Large intestine (tissue), 12 donors: ENCODE measurements at places on chromosomes 7 and 10. TPM values are rescaled to one million over a fixed set of nuclear protein-coding genes. Genes with fewer than 3 reads are reported as not detected.

DNA sequence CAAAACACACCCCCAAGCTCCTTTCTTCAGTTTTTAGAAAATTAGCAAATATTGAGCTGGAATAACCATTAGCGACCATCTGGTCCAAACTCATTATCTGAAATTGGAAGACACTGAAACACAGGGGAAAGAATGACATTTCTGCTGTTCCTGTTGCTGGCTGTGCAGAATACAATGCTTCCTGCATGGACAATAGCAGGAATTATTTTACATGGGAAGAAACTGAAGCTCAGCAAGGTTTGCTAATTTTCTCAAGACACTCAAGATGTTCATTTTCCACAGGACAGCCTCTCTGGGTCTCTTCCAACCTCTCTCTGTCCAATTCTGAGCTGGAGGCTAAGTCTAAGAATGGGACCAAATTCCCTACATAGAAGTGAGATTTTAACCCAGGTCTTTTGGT is 81.9 kb upstream of the TNS3 start:
- H3K4me3 ChIP-seq, result no peak overlapping the region
- H3K4me1 ChIP-seq, result peaks cover 24% of the 10 kb centered on the region
- no peaks in the 10 kb centered on the region for H3K27me3 ChIP-seq

GRCh38 chr10:80460399-80461207 is 6.5 kb downstream of the TSPAN14 start:
- no peak overlapping the region for H3K4me3 ChIP-seq
- peak; percentile 81 for DNase-seq
- peaks cover 81% of the 10 kb centered on the region for H3K4me1 ChIP-seq
- peak overlapping the region; percentile 50 for H3K27ac ChIP-seq

Gene CEP41
- 12.8 TPM for polyA plus RNA-seq

Gene ADK
- polyA plus RNA-seq, result 30.1 TPM

Gene PPP1R17
- not detected for polyA plus RNA-seq

Gene NKX2-3
- 22.1 TPM for polyA plus RNA-seq

GRCh38 chr7:79241288-79242060 is 212.0 kb downstream of the MAGI2 start:
- no peaks in the 10 kb centered on the region for H3K27me3 ChIP-seq
- DNase-seq, result no peak
- H3K36me3 ChIP-seq, result no peaks in the 10 kb centered on the region
- no peak overlapping the region for H3K27ac ChIP-seq
- no peak overlapping the region for H3K4me3 ChIP-seq
- H3K4me1 ChIP-seq, result no peaks in the 10 kb centered on the region

Gene USP6NL
- 20.4 TPM for polyA plus RNA-seq

DNA sequence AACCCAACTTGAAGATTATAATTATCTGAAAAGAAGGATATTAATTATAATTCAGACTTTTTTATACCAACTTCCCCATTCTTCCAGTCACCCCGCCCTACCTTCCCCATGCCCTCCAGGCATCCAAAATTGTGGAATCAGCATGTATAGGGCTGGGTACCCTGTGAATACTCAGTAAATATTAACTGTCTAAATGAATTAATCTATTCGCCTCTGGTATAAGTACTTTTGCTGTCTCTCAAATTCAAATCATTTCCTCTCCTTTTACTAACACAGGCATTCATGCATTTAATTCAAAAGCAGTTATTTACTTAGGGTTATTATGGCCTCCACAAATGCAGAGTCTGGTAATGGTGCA is 26.5 kb upstream of the GOT1 start:
- H3K27ac ChIP-seq, result no peak overlapping the region
- no peaks in the 10 kb centered on the region for H3K4me1 ChIP-seq
- no peaks in the 10 kb centered on the region for H3K36me3 ChIP-seq
- peaks cover 36% of the 10 kb centered on the region for H3K27me3 ChIP-seq
- H3K4me3 ChIP-seq, result no peak overlapping the region

Gene GNGT1
- polyA plus RNA-seq, result not detected

GRCh38 chr10:96656198-96656577 is 64.1 kb downstream of the PIK3AP1 start:
- no peaks in the 10 kb centered on the region for H3K4me1 ChIP-seq

Gene MSMB
- 0.25 TPM for polyA plus RNA-seq

GRCh38 chr7:151735186-151735850 is 141.6 kb downstream of the PRKAG2 start:
- peaks cover 3% of the 10 kb centered on the region for H3K36me3 ChIP-seq
- no peak overlapping the region for H3K4me3 ChIP-seq
- no peak overlapping the region for H3K27ac ChIP-seq
- DNase-seq, result no peak
- peaks cover 21% of the 10 kb centered on the region for H3K4me1 ChIP-seq

Gene EMX2
- not detected for polyA plus RNA-seq

- no peaks in the 10 kb centered on the region for H3K4me1 ChIP-seq
- no peak for DNase-seq
- H3K27ac ChIP-seq, result no peak overlapping the region
- no peaks in the 10 kb centered on the region for H3K27me3 ChIP-seq
- no peaks in the 10 kb centered on the region for H3K36me3 ChIP-seq
Measured at GRCh38 chr7:17660116-17660515, 280.2 kb downstream of the SNX13 start.

GRCh38 chr10:10259013-10259412 is 758.7 kb upstream of the CELF2 start:
- H3K4me3 ChIP-seq, result no peak overlapping the region
- no peaks in the 10 kb centered on the region for H3K27me3 ChIP-seq
- no peaks in the 10 kb centered on the region for H3K36me3 ChIP-seq
- no peaks in the 10 kb centered on the region for H3K4me1 ChIP-seq
- DNase-seq, result no peak
- H3K27ac ChIP-seq, result no peak overlapping the region

DNA sequence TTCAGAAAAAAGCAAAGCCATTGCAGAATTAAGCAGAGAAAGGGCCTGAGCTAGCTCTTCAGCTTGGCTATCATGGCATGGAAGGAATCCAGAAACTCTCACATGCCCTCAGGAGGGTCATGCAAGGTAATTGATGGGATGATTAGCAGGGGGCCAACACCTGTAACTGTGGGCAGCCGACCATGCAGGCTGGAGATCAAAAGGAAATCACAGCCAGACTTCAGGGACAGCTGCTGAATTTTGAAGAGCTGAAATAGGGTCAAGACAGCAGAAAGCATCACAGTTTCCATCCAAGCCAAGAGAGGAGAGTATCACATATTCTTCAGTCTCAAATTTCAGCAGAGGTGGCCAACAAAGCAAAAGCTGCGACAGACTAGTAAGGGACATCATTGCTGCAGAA is 239.6 kb upstream of the STEAP1 start:
- H3K4me1 ChIP-seq, result no peaks in the 10 kb centered on the region
- no peak overlapping the region for H3K27ac ChIP-seq
- H3K4me3 ChIP-seq, result no peak overlapping the region
- H3K36me3 ChIP-seq, result no peaks in the 10 kb centered on the region
- no peak for DNase-seq

- no peak overlapping the region for H3K27ac ChIP-seq
- peaks cover 4% of the 10 kb centered on the region for H3K27me3 ChIP-seq
- H3K36me3 ChIP-seq, result no peaks in the 10 kb centered on the region
- no peak for DNase-seq
- no peaks in the 10 kb centered on the region for H3K4me1 ChIP-seq
Measured at GRCh38 chr7:43782768-43783555, 24.5 kb downstream of the BLVRA start.

Gene CYP3A4
- polyA plus RNA-seq, result 14.3 TPM

GRCh38 chr7:144873316-144873845 is 37.5 kb upstream of the TPK1 start:
- no peaks in the 10 kb centered on the region for H3K4me1 ChIP-seq
- H3K27me3 ChIP-seq, result no peaks in the 10 kb centered on the region
- H3K27ac ChIP-seq, result no peak overlapping the region

DNA sequence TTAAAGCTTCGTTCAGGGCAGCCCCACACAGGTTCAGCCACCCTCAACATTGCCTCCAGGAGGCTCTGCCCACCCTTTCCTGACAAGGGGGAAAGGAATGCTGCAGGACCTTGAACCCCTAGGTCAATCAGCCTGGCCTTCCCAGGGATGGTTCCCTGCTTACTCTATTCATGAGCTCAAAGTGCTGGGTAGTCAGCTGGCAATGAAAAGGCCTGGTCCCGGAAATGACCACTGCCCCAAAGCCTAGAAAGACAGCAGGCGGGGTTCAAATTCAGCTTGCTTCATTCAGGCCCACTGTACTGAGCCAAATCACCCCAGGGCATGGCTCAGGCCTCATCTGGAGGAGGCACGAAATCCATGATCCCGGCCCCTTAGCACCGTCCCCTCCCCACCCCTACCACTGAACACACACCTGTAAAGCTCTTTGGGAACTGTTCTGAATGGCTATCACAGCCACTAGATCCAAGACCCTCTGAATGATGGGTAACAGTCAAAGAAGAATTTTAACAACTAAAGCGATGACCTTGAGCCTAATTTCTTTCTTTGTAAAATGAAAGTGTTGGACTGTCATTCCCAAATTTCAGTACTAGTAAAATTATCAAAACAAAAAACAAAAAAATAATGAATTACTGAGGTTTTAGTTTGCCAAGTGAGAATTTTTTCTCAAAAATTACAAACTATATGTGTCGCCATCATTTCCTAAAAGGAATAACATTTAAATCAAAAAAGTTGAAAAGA is 1.0 kb downstream of the URGCP start:
- peak; percentile 96 for DNase-seq
- peaks cover 13% of the 10 kb centered on the region for H3K36me3 ChIP-seq
- peak overlapping the region; percentile 95 for H3K27ac ChIP-seq
- H3K27me3 ChIP-seq, result no peaks in the 10 kb centered on the region
- peaks cover 11% of the 10 kb centered on the region for H3K4me1 ChIP-seq

DNA sequence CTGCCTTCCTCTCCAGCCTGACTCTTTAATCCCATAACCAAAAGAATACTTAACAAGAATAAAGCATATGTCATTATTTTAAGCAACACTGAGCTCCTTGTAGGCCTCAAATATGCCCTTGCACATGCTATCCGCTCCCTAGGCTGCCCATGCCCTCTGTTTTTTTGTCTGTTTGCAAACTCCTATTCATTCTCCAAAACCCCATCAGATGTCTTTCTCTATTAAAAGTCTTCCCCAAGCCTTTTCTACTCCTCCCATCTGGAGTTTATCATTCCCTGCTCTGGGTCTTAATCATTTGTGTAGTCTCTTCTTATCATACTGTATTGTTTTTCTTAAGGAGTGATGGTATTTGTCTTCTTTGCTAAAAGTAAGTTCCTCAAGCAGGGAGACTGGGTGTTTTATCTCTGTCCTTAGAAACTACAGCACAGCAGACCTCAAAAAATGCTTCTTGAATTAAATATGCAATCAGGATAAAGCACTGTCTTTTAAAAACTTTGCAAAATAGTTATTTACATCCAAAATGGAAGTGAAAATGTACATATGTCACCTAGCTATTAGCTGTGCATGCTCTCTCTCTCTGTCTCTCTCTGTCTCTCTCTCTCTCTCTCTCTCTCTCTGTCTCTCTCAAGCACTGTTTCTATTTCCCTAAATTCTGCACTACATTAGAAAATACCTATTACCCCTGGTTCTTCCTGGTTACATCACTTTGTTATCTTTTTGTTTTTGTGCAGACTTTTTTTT is 56.5 kb upstream of the OPALIN start:
- H3K36me3 ChIP-seq, result no peaks in the 10 kb centered on the region
- H3K4me3 ChIP-seq, result no peak overlapping the region
- no peak for DNase-seq
- no peak overlapping the region for H3K27ac ChIP-seq
- H3K4me1 ChIP-seq, result no peaks in the 10 kb centered on the region

Gene GPR26
- polyA plus RNA-seq, result 0.16 TPM
